AG08396 (cell line): ENCODE measurements at places on chromosomes 5 and 9.
A peak's percentile ranks its signal among the peaks of the same experiment; 100 is the strongest.

- DNase-seq: no peak
These were observed 296.8 kb downstream of the MRPS30 start for GRCh38 chr5:45105491-45105994.

DNA sequence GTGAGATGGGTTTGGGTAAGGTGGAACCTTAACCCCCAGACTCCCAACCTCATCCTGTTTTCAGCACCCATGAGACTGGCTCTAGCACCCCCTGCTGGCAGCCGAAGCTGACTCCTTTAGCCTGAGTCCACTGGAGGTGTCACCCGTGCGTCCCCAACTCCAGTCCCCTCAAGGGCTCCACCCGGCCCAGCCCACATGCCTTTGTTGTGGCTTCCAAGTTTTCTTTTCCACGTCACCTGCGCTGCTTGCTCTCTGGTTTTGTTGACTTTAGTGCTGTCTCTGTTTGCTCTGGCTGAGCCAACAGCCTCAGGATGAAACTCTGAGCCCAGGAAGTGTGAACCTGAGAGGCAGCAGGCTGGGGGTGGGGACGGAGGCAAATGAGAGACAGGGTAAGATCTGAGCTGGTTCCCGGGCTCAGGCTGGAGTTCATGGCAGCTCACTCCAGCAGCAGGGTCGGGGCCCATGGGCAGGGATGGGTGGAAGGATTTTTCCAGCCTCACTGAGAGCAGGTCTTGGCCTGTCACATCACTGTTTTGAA lies 13.2 kb upstream of the AQP7 start:
- DNase-seq: peak; percentile 70

DNA sequence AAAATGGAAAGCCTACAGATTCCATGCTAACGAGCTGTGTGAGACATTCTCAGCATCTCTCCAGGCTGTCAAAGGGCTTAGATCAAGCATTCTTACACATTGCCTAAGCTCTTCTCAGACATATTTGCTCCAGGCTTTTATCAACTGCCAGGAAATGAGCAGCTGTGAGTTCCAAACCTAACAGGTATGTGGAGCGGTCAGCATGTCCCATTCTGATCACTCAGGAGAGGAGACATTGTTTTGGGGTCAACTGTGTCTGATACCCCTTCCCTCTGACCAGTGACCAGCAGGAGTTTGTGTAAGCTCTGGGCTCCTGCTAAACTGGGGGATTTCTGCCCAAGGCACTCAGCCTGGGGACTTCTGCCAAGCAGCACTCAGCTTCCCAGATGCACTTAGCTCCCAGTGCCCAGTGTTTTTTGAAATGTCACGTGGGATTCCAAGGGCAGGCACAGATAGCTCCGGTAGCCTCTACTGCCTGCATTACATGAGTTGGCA lies 229.1 kb downstream of the SEC61B start:
- DNase-seq: no peak

- no peak for DNase-seq
These were observed 66.8 kb downstream of the BNC2 start for GRCh38 chr9:16803648-16804047.

DNA sequence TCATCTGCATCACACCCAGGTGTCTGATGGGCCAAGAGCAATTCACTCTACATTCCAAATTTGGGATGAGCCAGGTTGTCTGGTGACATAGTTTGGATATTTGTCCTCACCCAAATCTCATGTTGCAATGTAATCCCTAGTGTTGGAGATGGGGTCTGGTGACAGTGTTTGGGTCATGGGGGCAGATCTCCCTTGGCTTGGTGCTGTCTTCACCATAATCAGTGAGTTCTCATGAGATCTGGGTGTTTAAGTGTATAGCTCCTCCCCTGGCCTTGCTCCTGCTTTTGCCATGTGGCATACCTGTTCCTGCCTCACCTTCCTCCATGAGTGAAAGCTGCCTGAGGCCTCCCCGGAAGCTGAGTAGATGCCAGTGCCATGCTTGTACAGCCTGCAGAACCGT lies 7.4 kb upstream of the SIL1 start:
- no peak for DNase-seq

DNA sequence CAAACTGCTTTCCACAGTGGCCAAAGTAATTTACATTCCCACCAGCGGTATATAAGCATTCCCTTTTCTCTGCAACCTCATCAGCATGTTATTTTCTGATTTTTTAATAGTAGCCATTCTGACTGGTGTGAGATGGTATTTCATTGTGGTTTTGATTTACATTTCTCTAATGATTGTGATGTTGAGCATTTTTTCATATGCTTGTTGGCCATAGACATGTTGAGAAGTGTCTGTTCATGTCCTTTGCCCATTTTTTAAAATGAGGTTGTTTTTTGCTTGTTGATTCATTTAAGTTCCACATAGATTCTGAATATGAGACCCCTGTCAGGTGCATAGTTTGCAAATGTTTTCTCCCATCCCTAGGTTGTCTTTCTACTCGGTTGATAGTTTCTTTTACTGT lies 254.5 kb upstream of the MPDZ start:
- DNase-seq: no peak

GRCh38 chr5:73370640-73371583 lies 77.7 kb downstream of the FOXD1 start:
- peak; percentile 64 for DNase-seq

- no peak for DNase-seq
These were observed 356.9 kb downstream of the SLIT3 start for GRCh38 chr5:168944004-168944403.
